Stimulated activated naive B cell treated with anti-CD40 and anti-IgM and Interleukin-4, amounts not matched to agents 10 μg/mL and 1 μg/mL and 100 μg/mL, for 72 hours (primary cell): ENCODE measurements at places on chromosomes 4 and X.

DNA sequence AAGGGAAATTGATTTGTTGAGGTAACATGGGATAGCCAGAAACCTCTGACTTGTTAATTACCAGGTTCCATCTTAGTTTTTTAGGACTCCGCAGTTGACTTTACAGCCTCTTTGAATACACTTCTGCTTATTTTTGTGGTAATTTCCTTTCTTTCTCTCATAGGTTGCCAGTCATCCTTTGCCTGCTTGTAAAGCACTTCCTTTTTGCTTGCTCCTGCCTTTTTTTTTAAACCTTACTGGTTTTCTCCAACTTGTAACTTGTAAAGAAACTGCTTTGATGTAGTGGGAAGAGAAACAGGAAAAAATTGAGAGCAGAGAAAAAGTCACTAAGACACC, 2.6 kb downstream of the PGK1 start:
- no peak for DNase-seq

DNA sequence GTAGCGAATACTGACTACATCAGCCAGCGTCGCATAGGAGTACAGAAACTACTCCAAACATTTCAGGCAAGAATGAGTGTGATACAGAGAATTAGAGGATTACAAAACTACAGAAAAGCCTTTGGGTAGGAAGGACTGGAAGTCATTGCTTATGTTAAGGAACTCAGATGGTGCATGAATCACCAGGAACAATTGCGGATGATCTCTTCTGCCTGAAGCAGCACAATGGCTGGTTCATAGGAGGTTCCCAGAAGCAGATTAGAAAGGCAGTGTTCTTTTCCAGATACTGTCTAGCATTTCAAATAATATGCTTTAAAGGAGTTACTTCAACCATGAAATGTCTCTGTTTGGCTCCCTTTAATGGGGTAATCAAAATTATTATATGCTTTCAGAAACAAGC, 42.5 kb upstream of the MAP9 start:
- no peak for DNase-seq

- no peak for DNase-seq
Observed at GRCh38 chrX:69987691-69988090, 62.0 kb downstream of the AWAT2 start.

DNA sequence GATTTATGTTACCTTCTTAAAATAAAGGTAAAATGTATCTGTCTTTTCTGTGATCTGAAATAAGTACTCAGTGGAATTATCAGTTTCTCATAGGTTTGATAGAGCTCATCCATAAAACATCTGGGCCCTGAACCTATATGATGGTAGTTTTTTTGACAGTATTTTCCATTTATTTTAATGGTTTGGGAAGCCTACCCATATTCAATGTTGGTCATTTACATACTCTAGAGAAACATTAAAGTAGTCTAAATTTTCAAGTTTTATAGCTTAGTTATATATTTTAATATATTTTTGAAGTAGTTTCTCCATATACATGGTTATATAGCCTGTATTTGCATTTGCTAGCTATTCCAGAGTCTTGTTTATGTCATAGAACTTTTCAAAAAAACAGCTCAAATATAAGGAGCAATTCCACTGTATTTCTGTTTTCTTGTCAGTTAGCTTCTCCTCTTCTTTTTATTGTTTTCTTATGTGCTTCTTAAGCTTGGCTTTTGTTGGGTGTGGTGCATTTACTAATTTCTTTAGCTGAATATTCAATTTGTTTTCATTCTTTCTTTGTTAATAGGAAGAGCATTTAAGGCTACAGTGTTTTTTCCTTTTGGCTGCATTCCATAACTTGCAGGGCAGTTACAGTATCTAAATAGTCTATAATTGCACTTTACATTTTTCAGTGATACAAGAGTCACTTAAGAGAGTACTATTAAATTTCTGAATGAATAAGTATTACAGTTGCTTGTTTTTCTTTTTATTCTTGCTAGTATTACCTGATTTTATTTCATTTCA, 181.4 kb downstream of the DKK2 start:
- DNase-seq: no peak

DNA sequence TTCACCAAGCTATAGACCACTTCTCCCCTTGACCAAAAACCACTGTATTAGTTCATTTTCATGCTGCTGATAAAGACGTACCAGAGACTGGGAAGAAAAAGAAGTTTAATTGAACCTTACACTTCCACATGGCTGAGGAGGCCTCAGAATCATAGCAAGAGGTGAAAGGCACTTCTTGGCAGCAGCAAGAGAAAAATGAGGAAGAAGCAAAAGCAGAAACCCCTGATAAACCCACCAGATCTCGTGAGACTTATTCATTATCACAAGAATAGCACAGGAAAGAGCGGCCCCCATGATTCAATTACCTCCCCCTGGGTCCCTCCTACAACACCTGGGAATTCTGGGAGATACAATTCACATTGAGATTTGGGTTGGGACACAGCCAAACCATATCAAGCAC, 97.8 kb downstream of the DOCK11 start:
- no peak for DNase-seq

- DNase-seq: no peak
Observed at GRCh38 chrX:132474544-132475248, 14.1 kb downstream of the MBNL3 start.

- DNase-seq: no peak
Observed at GRCh38 chrX:1292575-1293290, 24.1 kb downstream of the CSF2RA start.

DNA sequence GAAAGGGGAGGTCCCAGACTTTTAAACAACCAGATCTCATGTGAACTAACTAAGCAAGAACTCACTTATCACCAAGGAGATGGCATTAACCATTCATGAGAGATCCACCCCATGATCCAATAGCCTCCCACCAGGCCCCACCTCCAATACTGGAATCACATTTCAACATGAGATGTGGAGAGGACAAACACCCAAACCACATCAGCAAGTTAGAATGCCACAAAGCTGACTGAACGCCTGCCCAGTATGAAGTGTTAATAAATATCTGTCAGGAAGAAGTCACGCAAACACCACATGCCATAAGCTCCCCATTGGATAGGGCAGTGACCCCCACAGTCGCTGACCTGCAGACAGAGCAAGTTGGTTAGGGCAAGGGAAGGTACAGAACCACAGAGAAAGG, 14.3 kb downstream of the SLC10A6 start:
- no peak for DNase-seq

- no peak for DNase-seq
Observed at GRCh38 chr4:76610751-76611547, 175.9 kb downstream of the SHROOM3 start.

- DNase-seq: no peak
Observed at GRCh38 chr4:124135409-124135813, 577.1 kb downstream of the ANKRD50 start.

- DNase-seq: no peak
Observed at GRCh38 chr4:181728305-181728966, 514.8 kb upstream of the TENM3 start.

GRCh38 chr4:57095245-57095644, 14.9 kb downstream of the IGFBP7 start:
- DNase-seq: no peak

GRCh38 chr4:107392951-107393350, 327.1 kb downstream of the PAPSS1 start:
- no peak for DNase-seq

GRCh38 chrX:48937054-48937907, 18.5 kb upstream of the PIM2 start:
- DNase-seq: peak; percentile 91

DNA sequence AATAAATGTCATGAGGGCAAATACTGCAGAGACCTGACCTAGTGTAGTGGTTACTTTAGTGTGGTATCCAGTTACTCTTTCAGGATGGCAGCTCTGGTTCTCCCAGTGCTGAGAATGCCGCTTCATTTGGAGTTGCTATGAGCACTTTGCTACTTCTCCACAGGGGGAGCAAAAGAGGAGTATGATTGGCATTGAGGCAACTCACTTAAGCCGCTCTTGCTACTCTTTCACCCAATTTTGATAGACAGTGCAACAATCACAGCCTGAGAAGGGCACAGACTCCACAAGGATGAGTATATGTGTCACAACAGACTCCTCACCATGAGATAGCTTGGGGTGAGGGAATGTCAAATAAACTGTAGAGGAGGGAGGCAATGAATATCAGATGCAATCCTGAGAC, 81.2 kb downstream of the NPY1R start:
- DNase-seq: no peak

GRCh38 chr4:117400039-117400835, 314.9 kb upstream of the TRAM1L1 start:
- no peak for DNase-seq

GRCh38 chr4:14023036-14023435, 395.5 kb upstream of the BOD1L1 start:
- DNase-seq: no peak

GRCh38 chrX:12548746-12549145, 242.5 kb upstream of the PRPS2 start:
- DNase-seq: no peak

DNA sequence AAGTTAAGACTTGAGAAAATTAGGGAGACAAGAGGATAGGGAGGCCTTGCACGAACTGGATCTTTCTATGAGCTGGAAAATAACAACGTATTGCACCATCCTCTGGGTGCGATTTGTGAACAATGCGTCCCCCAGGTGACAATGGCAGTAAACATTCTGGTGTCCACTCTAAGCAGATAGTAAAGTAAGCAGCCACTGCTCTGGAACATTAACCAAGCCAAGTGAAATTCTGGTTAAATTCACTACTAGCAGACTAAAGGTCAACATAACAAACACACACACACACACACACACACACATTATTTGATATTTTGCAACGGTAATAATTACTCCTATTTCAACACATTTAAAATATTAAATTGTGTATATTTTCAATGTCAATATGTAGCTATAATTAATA, 242.2 kb upstream of the DCAF8L1 start:
- no peak for DNase-seq

DNA sequence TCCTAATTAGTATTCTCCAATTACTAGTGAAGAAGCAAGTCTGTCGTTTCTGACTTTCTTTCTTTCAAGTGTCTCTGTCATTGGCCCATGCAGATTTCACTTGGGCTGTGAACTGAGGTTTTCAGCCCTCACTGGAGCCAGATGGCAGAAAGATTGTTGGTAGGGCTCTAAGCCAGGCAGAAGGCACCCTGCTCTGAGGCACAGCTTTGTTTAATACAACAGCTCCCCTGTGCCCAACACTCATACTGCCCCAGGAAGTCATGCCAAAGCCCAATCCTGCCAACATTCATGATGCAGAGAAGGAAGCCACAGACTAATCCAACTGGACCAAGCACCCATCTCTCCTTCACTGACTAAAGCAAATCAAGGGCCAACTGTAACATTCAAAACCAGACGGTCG, 117.1 kb upstream of the FRG1 start:
- no peak for DNase-seq

DNA sequence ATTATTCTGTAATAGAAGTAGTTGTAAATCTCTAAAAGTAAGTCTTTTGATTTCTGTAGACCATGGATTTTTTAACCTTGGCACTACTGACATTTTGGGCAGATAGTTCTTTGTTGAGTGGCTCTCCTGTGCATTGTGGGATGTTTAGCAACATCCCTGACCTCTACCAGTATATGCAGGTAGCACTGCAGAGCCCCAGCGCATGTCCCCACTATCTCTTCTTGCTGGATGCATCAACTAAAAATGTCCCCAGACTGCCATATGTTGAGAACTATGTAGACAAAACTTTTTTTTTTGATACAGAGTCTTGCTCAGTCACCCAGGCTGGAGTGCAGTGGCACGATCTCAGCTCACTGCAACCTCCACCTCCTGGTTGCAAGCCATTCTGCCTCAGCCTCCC, 4.8 kb downstream of the UBE2K start:
- no peak for DNase-seq

DNA sequence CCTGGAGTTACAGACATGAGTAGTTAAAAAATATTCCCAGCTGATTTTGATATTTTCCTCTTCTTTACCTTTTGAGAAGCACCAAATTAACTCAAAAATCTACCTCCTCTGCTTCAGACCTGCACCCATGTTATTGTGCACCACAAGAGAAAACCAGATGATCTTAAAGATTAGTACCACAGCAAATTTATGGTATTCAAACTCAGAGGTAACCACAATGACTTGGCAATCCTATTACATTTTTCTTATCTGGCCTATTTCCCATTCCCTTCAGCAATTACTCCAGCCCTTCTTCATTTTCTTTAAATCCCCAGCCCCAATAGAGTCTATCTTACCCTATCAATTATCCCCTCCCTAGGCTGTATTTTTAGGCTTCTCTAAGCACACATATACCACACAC, 535.1 kb downstream of the FAT4 start:
- DNase-seq: no peak

GRCh38 chr4:52573551-52573950, 85.5 kb downstream of the USP46 start:
- DNase-seq: no peak

DNA sequence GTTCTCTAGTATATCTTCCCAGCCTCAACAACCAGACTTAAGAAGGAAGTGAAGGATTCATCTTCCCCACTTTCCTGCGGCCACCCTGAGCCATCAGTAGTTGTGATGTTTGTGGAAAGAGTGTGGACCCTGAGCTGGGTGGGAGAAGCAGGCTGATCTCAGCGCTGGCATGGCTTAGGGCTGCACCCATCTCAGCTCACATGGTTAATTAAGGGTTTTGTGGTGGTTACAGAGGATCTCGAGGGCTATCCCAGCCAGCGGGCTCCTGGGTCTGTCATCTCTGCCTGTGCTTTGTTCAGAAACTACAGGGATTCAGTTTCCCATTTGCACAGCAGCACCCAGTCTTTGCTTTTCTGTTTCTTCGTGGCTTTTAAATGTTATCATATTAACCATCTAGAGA, 163.4 kb downstream of the PTTG2 start:
- no peak for DNase-seq

DNA sequence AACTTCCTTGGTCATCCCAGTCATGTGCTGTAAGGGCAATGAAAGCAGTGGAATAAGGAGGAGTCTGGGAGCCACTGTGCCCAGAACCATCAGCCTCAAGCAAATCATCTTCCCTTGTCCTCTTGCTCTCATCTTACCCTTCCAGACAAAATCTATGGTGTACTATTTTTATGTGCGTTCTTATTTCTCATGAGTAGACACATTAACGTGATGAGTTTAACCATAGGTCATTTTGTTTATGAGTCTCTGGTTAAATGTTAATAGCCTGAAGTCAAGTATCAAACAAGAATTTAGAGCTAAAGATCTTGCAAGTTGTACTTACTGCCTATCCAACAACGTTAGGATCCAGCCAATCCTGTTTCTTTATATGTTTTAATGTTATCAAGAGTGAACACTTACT, 495.3 kb downstream of the SPRY1 start:
- DNase-seq: no peak

DNA sequence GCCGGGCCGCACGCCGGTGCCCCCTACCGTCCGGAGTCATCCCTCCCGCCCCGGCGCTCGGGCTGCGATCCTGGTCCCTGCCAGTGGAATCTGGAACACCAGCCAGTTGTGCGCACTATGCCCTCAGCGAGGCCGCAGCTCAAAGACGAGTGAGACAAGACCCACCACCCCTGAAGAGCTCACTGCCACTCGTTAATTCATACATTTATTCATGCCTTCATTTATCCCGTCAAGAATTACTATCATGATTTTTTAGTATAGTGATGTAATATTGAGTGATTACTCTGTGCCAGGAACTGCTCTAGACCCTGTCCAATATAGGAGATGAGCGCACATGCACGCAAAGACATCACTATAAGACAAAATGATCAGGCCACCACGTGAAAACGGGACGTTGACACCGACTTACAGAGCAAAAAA, 247 bp upstream of the PPA2 start:
- DNase-seq: no peak

GRCh38 chr4:38190717-38191178, 230.6 kb downstream of the PTTG2 start:
- DNase-seq: no peak

- DNase-seq: no peak
Observed at GRCh38 chrX:45771114-45771513, 570.4 kb upstream of the DIPK2B start.
